T-helper 1 cell (primary cell): ENCODE measurements at places on chromosomes 7 and 10.

DNA sequence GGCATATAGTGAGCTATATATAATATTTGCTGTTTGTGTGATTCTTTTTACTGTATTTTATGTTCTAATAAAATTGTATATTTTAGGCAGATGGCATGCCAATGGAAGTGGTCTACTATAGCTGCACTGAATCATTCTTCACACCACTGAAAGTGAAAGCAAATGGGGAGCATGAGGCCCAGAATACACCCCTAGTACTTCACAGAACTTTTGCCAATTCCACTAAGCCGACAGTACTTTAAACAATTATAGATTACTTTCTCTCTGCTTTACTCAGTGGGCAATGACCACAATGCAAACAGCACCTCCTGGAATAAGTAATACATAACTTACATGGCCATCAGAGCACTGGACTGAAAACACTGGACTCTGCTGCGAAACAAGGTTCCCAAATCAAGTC is 70.2 kb downstream of the ANKRD26 start:
- DNase-seq = no peak

DNA sequence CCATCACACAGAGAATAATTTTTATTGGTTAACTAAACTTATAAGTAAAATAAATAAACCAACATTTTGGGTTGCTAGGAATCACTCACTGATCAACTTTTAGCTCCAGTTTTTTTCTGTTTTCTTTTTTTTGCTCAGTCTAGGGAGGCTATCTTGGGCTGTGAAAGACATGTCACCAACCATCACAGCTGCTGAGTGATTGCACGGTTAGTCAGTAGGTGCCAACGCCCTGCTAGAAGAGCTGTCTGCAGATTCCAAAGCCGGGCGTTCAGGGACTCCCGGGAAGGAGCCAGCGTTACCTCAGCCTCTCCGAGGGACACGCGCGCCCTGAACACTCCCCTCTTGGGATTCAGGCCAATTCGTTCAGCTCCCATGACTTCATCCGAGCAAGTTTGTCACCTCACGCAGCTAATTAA is 604 bp upstream of the STAM start:
- peak; percentile 14 for DNase-seq

DNA sequence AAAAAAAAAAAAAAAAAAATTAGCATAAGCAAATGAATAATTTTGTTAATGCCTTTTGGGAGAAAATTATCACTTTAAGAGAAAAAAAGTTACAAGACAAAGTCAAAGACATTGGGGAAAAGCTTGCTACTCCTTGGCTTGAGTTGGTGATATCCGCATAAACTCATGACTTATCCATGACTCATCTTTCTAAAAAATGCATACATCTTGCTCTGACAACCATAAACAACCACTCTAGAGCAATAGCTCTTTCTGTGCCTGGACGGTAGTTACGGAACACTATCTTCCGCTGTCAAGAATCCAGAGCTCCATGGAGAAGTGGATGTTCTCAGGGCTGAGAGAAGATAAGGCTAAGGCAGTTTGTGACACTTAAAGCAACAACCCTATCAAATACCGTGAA is 281.1 kb upstream of the PFKP start:
- DNase-seq = no peak

GRCh38 chr7:95471071-95471470 is 14.7 kb upstream of the ASB4 start:
- DNase-seq = no peak

GRCh38 chr7:121267612-121268011 is 61.2 kb upstream of the WNT16 start:
- DNase-seq = no peak

- DNase-seq = no peak
Measured at GRCh38 chr10:62503872-62504271, 129.7 kb downstream of the ZNF365 start.

- no peak for DNase-seq
Measured at GRCh38 chr7:120272261-120272660, 714 bp upstream of the KCND2 start.

- no peak for DNase-seq
Measured at GRCh38 chr7:36079446-36080025, 73.5 kb upstream of the EEPD1 start.

DNA sequence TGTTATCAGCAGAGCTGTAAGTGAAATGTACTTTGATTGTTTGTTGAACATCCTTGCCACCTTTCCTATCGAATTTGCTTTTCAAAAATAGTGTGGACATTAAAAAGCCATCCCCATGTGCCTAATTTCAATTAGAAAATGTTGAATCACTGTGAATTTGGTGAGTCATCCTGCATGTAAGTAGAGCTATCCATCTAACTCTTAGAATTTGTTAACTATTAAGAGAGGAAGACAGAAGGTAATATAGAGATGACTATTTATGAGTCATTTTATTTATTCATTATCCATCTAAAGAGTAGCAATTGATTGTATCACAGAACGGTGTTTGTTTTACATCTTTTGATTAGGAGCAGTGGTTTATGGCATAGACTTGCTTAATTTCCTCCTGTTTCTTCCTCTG is 154.7 kb downstream of the MGMT start:
- DNase-seq = no peak
